ENCODE measurements at places on chromosomes 2 and 18.

GRCh38 chr2:23546913-23547312 lies 161.9 kb downstream of the KLHL29 start:
- no peak for DNase-seq

DNA sequence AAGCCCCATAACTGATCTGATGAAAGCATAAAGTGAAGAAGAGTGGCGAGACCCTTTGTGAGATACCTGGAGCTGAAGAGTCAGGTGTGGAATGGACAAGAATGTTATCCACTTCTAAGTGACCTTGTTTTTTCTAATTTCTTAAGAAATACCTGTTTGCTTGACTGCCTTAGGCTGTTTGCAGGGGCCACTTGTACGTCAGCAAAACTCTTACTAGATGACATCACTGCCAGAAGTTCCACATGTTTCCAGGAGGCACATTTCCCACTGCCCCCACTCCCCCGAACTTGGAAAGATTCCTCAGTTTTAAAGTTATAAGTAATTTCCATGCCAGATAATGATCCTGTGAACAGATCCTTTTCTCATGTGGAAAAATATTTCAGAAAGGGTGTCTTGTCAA lies 8.0 kb downstream of the EPAS1 start:
- DNase-seq: no peak

- no peak for DNase-seq
These were observed 29.1 kb downstream of the PRKD3 start for GRCh38 chr2:37295469-37296073.

DNA sequence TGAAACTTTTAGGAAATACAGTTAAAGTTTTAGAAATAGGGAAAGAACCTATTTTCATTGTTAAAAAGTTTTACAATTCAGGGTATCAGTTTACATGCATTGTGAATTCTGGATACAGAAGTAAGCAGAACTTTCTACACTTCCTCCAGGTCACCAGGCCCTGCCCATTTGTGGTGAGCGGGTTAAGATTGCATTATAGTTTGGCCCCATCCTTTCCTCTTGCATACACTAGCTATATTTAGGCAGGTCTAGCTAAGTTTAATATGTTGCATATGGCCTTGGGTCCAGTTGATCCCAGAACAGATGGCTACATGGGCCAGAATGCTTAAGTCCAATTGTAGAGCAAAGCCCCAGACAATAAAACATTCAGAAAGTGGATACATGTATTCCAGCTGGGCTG lies 4.8 kb downstream of the VWA3B start:
- no peak for DNase-seq

- no peak for DNase-seq
These were observed 640.5 kb downstream of the PLCL1 start for GRCh38 chr2:198444800-198445287.

DNA sequence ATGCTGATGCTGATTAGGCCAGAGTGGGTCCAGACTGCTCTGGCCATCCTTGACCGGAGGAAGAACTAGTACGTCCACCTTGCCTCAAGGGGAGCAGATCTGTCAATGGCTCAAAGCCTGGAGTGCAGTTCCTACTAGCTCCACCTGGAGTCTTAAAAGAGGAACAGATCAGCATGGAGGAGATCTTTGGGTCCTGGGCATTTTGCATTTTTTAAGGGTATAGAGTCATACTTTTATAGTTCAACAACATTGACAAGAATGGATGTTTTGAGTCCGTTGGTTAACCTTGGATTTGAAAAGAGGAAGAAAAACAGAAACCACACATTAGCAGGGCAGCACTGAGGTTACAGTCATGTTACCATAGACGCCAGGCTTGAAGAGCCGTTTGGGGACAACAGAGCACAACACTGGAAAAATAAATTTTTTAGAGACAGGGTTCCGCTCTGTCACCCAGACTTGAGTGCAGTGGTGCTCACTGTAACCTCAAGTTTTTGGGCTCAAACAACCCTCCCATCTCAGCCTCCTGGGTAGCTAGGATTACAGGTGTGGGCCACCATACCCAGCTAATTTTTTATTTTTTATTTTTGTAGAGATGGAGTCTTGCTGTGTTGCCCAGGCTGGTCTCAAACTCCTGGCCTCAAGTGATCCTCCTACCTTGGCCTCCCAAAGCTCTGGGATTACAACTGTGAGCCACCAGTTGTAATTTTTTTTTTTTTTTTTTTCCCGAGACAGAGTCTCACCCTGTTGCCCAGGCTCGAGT lies 78.5 kb downstream of the PRKCE start:
- DNase-seq: no peak

GRCh38 chr2:49004036-49004626 lies 150.2 kb downstream of the FSHR start:
- DNase-seq: no peak

DNA sequence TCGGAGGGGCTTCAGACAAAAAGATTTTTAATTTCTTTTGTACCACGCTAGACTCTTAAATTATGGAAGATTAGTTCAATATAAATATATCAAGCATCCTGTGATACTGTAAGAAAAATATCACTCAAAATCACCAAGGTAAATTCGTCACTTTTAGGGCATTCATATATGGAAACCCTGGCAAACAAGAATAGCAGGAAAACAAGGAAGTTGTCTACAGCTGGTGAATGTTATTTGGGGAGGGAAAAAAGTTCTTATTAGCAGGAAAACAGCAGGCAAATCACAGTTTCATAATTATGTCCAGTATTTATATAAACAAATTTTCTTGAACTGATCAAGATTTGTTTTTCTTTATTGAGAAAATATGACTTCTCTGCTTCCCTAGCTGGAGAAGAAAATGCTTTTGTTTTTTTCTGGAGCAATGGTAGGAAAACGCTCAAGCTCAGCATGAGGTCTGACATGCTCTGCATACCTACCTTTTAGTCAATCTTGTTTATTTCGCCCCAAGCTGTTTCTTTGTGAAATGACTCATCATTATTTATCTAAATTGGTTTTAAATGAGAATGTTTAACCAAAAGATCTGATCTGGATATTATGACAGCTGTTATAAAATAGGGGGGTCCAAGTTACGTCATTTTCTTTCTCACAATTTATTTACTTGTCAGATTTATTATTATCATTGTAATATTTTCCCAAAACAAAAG lies 14.7 kb downstream of the LINC00305 start:
- no peak for DNase-seq

- DNase-seq: no peak
These were observed 1579.2 kb upstream of the ACVR2A start for GRCh38 chr2:146265656-146266055.

DNA sequence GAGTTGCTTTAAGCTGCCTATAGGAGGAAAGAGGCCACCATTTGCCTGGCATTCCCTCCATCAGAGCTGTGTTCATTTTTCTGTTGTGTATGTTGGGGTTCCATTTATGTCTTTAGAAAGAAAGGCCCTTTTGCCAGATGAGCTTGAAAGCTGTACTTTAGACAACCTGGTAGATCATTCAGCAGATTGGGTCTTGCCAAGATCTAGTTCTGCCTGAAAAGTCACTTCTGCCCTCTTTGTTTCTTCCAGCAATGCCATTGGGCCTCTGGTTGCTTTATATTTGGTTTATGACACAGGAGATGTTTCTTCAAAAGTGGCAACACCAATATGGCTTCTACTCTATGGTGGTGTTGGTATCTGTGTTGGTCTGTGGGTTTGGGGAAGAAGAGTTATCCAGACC lies 14.4 kb downstream of the SLC20A1 start:
- no peak for DNase-seq

GRCh38 chr2:20937353-20937752 lies 106.5 kb downstream of the APOB start:
- DNase-seq: no peak

DNA sequence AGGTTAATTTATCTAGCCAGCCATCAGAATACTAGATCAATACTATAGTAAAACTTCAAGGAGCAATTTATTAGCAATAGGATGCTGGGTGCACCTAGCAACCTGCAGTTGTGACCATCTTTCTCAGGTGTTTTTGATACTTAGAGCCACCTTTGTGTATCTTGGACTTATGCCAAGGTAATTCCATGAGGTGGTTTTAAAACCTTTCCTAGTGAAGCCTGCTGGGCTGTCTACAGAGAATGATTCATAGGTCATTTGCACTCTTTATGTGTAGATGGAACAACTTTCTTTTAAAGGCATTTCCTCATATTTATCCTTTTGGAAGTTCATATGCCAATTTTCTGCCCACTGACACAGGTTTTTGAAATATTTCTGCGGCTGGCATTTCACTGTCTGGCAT lies 1030.1 kb upstream of the POU3F3 start:
- DNase-seq: no peak

DNA sequence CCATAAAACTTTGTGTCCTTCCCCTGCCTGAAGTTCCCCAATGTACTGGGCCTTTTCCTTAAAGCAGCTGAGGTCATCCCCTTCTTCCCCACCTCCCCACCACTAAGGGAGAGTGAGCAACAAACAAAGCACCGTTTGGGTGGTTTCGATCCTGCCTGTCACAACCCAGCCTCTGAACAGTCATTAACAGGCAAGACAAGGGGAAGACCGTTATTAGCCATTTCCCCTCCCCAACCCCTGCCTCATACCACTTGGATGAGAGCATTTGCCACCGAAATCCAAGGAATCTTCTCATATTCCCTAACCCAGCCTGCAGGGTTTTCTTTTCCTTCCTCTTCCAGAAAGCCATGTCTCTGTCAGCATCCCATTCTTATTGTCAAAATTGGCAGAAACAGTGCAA lies 65.6 kb downstream of the STRADB start:
- no peak for DNase-seq

- no peak for DNase-seq
These were observed 74.9 kb downstream of the LONRF2 start for GRCh38 chr2:100247256-100248043.

DNA sequence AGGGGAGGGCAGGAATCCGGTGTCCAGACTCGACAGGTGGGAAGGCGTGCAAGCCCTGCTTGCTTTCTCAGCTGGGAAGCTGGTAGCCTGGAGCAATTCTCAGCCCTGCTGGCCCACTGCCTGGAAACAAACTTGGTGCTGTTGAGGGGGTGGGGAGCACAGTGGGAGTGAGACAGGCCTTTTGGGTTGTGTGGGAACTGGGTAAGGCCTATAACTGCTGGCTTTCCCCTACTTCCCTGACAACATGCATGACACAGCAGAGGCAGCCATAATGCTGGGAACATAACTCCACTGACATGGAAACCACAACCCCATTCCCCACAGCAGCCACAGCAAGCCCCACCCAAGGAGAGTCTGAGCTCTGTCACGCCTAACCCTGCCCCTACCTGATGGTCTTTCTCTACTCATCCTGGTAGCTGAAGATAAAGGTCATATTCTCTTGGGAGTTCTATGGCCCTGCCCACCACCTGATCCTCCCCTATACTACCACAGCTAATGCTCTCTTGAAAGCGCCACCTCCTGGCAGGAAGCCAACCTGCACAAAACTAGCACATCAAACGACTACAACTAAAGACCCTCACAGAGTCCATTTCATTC lies 122.9 kb upstream of the ACVR1C start:
- DNase-seq: no peak

GRCh38 chr2:126661702-126662500 lies 5.9 kb downstream of the GYPC start:
- no peak for DNase-seq

- DNase-seq: no peak
These were observed 2.1 kb downstream of the PROKR1 start for GRCh38 chr2:68645523-68645922.

GRCh38 chr2:20953146-20953824 lies 90.6 kb downstream of the APOB start:
- no peak for DNase-seq

DNA sequence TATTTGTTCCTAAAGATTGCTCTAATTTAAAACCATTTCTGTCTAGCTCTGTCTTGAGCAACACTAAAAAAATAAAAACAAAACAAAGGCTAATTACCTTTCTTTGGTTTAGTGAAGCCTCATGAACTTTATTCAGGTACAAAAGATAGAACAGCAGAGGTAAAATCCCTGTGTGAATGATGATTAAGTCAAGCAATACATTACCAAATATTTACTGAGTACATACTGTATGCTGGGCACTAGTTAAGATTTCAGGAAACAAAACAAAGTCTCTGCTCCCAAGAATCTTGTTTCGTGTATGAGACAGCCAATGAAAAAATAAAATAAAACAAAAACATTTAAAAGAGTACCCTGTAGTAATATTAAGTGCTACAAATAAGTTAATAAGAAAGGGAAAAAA lies 257.5 kb downstream of the RND3 start:
- no peak for DNase-seq

- no peak for DNase-seq
These were observed 101.6 kb upstream of the HNMT start for GRCh38 chr2:137862651-137863050.

DNA sequence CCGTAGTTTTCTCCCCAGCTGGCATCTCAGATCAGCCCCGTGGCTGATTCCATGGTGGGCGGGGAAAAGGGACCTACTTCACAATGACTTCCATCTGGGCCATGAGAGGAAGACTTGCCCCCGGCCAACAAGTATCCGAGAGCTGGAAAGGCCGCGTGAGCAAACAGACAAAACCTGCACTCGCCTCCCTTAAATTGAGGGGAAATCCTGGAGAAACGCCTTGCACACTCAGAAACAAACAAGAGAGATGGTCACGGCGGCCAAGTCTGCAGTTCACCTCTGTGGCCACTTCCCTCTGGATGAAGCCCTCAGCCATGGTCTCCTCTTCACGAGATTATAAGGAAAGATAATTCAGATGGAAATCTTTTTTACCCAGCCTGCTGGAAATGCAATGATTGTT lies 39.4 kb upstream of the TPO start:
- no peak for DNase-seq

GRCh38 chr2:26355038-26355995 lies 8.7 kb upstream of the ADGRF3 start:
- DNase-seq: no peak

DNA sequence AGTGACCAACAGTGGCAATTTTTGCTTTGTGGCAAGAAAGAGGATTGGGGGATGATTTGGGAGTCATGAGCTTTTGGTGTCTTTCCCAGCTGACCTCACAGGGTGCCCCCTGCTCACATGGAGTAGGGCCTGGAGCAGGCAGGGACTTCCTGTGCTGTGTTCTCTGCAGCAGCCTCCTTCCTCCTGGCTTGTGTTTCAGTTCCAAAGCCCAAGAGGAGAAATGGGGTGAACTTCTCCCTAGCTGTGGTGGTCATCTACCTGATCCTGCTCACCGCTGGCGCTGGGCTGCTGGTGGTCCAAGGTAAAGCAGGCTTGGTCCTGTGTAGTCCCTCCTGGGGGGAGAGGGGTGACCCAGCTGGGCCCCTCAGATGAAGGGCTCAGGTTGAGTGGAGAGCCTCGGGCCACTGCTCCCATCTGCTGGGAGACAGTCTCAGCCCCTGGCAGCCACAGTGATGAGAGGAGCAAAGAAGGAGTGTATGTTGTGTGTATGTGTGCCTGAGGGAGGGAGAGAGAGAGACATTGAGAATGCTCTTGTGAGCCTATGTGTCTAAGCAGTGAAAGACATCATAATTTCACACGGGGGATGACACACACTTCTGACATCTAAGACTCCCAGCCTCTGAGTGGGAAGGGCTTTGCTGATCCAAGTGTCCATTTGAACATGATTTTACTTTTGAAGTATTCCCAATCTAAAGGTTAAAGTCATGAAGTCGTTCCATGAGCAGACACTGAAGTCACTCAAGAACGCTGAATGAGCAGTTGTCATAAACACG lies 27.2 kb downstream of the MARCO start:
- no peak for DNase-seq

GRCh38 chr2:213104092-213104902 lies 47.1 kb downstream of the IKZF2 start:
- no peak for DNase-seq

Data from cortex of kidney (tissue), 1 donor.